ENCODE measurements at places on chromosomes 5 and 9.

DNA sequence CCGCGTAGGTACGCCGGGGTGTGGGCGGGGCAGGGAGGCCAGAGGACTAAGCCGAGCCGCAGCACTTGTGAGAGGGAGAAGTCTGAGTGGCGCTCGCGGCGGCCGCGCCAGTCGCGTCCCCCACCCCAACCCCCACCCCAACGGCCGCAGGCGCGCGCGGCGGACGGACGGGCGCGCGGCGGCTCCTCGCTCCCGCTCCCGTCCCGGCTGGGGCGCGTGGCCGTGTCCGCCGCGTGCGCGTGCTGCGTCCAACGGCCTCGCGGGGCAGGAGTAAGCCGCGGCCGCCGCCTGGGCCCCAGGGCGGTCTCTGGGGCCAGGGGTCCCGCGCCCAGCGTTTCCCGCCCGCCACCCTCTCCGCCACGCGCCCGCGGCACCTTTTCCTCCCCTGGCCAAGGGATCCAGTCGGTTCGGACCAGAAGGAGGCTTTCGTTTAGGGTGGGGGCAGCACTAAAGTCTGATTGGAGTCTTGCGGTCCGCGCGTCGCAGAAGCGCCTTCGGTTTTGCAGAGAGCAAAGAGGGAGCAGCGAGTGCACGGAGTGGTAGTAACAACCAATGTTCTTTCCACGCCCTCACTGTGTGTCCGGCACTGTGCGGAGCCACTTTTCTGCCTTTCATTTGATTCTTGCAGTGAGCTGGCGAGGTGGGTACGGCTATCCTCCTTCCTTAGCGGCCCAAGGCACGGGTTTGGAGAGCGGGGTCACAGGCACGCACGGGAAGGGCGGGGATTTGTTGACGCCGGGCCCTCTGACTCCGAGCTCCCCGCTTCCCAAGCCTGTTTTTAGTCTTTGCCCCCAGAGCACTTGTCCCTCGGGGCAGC, 483 bp downstream of the G3BP1 start:
- peak; percentile 43 for DNase-seq

DNA sequence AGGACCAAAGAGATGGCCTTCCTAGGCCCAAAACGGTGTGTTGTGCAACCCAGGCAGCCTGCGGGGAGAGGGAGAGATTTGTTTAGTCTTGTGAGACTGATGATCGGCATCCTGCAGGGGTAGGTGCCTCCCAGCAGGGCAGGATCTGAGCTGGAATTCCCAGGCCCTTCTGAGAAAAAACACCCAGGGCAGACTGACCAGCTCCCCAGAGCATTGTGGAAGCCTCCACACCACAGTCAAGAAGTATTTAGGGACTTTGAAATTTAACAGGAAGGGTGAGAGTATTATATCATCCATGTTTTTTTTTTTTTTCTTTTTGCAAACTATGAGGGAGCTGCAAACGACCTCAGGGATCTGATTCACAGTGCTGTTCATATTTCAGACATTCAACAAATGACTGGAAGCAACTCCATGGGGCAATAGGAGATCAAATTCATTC, 104.5 kb upstream of the LHFPL2 start:
- DNase-seq, result no peak

- no peak for DNase-seq
These were observed 587.6 kb upstream of the CDH18 start for GRCh38 chr5:20575571-20575970.

DNA sequence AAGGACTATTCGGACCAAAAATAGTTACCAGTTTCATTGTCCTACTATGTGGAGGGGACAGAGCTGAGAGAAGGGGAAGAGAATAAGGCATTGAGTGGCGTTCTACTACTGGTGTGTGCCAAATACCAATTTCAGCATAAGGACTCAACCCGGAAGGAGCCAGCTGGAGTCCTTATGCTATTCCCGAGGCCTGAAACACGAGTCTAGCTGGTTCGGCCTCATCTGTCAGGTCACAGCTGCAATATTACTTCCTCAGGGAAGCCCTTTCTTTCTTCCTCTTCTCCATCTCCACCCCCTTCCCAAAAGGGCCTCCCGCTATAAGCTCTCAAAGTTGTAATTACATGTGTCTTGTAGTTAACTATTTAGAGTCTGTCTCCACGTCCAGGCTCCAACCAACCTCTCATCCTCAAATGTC, 20.5 kb upstream of the FER start:
- DNase-seq, result peak; percentile 51

GRCh38 chr9:134316449-134317160, 9.7 kb upstream of the RXRA start:
- no peak for DNase-seq

DNA sequence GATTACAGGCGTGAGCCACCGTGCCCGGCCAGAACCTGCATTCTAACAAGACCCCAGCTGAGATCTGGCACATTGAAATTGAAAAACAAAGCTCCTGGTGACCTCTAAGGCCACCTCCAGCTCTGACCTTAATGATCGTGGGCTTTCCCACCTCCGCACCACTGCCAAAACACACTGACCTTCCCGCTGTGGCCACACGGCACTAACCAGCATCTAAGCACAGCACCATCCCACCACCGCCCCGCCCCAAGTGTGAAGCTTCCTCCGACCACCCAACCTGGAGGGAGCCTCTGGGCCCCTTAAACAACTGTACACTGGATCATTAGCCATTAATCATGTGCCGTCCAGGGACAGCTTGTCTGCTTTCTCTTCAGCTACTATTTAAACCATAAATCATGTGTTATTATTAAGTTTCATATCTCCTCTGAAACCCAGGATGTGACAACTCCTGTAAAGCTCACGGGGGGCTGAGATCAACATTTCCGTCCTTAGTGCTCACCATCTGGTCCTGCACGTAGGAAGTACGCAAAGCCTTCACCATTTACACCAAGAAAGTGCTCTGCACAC, 80.6 kb downstream of the COL23A1 start:
- no peak for DNase-seq

DNA sequence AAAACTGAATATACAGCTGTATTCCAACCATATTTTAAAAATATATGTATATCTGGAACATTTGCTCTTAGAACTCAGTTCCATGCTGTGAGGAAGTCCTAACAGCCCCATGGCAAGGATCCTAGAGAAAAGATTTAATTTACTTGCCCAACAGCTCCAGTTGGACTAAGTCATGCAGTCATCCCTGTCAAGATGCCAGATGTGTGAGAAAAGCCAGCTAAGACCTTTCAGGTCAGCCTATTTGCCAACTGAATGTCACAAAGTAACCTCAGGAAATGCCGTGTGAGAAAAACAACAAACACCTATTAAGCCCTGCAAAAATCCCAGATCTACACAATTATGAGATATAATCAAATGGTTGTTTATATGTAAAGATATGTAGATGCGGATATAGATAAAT, 416.3 kb downstream of the NR2F1-AS1 start:
- peak; percentile 61 for DNase-seq

DNA sequence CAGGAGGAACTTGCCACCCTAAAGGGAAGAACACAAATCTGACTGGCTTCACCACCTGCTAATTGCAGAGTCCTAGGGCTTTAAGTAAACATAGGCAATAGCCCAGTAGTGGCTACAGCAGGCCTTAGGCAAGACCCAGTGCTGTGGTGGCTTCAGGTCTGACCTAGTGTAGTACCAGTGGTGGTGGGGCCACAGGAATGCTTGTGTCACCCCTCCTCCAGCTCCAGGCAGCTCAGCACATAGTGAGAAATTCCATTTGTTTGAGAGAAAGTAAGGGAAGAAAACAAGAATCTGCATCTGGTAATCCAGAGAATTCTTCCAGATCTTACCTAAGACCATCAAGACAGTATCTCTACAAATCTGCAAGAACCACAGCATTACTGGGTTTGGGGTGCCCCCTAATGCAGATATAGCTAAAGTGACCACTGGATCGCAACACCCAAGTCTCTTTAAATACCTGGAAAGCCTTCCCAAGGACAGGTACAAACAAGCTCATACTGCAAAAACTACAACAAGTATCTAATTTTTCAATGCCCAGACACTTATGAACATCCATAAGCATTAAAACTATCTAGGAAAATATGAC, 102.6 kb upstream of the TRPM3 start:
- DNase-seq, result peak; percentile 17

DNA sequence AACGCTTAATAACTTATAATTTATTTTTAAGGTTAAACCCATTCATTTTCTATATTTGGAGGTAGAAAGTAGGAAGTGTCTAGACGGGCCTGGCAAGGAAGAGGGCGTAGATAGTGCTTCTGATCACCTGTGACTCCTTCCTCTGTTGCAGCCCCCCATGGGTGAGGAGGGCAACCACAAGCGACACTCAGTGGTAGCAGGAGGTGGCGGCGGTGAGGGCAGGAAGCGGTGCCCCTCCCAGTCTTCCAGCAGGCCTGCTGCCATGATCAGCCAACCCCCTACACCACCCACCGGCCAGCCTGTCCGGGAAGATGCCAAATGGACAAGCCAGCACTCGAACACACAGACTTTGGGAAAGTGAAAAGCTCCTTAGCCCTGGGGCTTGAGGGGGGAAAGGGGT, 36.7 kb downstream of the FAXDC2 start:
- DNase-seq, result no peak

DNA sequence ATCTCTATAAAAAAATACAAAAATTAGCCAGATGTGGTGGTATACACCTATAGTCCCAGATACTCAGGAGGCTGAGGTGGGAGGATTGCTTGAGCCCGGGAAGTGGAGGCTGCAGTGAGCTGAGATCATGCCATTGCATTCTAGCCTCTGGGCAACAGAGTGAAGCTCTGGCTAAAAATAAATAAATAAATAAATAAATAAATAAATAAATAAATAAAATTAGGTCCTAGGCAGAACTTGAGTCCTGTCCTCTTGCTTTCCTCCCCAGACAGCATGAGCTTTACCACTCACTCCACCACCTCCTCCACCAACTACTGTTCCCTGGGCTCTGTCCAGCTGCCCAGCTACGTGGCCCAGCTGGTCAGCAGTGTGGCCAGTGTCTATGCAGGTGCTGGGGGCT, 31.6 kb upstream of the SPZ1 start:
- no peak for DNase-seq

- DNase-seq, result no peak
These were observed 122.9 kb downstream of the CFAP90 start for GRCh38 chr5:7728076-7728475.

DNA sequence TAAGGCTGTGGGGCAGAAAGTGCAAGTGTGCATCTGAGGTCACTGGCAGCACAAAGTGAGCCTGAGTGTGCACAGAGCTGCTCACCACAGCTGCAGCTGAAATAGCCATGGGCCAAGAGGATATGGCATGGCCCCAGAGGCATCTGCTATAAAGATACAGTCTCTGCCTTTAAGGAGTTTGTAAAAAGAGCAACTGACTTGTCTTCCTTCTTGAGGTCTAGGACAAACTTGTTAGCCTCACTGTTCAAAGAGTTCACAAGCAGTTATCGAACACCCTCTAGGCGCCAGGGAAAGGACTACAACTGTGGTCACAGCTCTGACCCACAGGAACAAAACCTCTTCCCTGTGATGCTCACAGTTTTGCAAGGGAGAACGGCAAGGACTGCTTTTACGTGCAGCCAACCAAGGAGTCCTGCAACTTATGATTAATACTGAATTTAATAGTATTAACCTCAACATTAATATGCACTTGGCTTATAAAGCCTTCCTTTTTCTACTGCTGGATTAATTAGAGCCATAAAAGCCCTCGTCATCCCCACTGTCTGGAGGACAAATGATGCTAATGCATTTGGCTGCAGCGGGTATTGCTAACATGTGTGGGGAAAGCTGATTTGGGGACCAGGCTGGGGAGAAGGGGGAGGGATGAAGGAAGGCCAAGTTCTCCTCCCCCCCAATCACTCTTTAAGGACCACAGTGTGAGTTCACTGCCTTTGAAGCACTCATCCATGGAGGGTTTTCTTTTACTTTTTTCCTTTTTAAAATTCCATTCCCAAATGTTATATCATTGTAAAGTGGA, 189.8 kb upstream of the TRIM32 start:
- DNase-seq, result peak; percentile 4

- DNase-seq, result no peak
These were observed 77.4 kb upstream of the FCN1 start for GRCh38 chr9:134994926-134995791.

DNA sequence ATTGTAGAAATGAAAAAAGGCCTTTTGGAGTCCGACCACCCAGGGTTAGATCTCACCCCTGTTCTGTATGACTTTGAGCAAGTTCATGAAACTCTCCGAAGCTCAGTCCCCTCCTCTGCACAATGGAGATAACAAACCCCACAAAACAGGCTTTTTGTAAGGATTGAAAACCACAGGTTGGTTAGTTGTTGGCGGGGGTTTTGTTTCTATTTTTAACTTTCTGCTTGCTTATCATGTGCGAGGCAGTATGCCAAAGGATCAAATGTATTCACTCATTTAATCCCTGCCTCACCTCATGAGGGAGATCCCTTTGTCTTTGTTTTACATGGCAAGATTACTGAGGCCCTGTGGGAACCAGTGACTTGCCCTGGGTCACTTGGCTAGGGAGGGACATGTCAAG, 539.1 kb downstream of the CDK5RAP2 start:
- no peak for DNase-seq

DNA sequence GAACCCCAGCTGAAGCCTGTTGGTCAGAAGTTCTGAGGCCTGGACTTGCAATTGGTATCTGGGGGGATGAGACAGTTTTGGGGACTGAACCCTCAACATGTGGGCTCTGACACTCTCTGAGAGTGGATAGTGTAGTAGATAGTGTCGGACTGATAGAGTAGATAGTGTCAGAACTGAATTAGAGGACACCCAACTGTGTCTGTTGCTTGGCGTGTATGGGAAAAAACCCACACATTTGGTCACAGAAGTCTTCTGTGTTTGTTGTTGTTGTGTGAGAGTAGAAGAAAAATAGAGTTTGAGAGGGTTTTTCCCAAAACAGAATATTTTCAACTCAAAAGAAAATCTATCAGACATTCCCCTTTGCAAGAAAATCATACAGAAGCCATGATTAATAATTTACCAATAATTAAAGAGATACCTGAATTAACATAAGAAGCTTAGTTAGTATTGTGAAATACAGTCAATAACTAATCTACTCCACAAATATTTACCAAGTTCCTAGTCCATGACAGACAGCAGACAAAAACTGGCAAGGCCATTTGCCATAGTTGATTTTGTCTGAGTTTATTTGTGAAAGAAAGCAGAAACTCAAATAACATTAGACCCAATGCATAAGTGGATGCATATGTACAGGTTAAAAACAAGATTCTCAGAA, 170.9 kb downstream of the CTNND2 start:
- no peak for DNase-seq

DNA sequence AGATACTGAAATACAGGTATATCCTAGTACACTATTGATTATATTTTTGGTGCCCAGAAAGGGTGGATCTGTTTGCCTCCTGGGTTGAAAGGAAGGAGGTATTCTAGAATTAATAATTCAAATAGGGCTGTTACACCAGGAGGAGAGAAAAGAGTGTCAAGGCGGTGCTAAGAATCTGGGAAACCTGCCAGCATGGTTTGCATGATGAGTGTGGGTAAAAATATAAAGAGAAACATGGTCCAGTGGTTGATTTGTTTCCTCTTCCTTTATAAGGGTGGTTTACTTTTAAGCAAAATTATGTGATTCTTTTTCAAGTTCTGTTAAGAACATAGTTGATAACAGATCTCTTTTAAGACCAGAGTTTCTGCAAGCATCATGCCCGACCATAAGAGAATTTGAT, 69.4 kb upstream of the NFIB start:
- DNase-seq, result no peak

- no peak for DNase-seq
These were observed 186.0 kb downstream of the CEMIP2 start for GRCh38 chr9:71582347-71582746.

All from NCI-H82 (cell line).